ENCODE measurements at places on chromosomes 13 and 19. TPM values are rescaled to one million over a fixed set of nuclear protein-coding genes. Genes with fewer than 3 reads are reported as not detected.

The ELANE gene
- not detected for total RNA-seq

The MYO1F gene
- total RNA-seq, result 254 TPM

The GSX1 gene
- not detected for total RNA-seq

GRCh38 chr13:43232873-43233265 lies 209.5 kb downstream of the DNAJC15 start:
- DNase-seq, result no peak

DNA sequence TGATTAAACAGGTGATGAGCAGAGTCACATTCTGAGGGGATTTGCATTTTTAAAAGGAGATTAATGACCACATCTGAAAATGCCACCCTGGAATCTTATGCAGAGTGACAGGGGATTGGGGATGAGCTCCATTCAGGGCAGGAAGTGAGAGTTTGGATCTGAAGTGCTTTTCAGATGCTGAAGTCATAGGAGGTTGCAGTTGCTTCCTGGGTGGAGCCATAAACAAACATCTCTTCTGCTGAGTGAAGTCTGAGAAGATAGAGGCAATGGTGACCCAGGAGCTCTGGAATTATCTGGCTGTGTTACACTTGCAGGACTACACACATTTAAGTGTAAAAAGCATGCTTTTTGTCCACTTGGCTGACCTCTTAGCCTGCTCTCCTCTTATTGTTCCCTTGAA lies 51.4 kb upstream of the PSG8 start:
- no peak for DNase-seq

GRCh38 chr13:49343255-49343654 lies 95.5 kb downstream of the CDADC1 start:
- DNase-seq, result no peak

- no peak for DNase-seq
Observed at GRCh38 chr13:79490326-79490725, 9.4 kb downstream of the NDFIP2 start.

DNA sequence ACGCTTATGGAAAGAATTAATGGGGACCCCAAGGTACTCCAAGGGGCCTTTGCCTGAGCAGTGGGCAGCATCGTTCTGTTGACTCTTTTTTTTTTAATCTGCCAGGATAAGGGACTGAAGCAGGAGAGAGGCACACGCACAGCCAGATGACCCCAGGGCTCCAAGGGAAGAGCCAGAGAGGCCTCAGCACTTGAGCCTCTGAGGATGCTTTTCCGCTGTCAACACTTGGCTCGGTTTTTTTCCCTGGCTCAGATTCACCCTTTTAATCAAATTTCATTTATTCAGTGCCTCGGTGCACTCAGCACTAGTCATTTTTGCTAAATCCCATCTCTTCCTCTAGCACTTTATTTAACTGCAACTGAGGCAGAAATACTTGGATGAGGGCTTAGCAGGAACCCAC lies 226.3 kb downstream of the FGF9 start:
- DNase-seq, result no peak

DNA sequence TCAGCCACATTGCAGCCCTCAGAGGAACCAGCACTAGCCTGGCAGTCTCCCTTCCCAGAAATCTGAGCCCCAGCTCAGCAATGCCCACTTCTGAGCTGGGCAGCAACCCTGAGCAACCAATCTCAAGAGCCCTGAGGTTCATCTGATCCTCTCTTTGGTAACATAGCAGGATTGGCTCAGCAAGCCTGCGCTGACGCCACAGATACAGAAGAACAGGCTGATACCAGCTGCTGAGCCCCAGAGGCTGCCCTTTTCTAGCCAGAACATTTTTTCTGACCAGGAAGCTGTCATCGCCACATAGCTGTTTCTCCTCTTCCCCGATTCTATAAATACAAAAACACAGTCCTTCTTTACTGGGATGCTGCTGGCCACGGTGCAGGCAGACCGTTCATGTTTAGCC lies 59.8 kb downstream of the TRPM4 start:
- no peak for DNase-seq

GRCh38 chr13:52775511-52775910 lies 35.9 kb upstream of the CNMD start:
- DNase-seq, result no peak

- DNase-seq, result no peak
Observed at GRCh38 chr13:107210723-107211030, 642.7 kb upstream of the ARGLU1 start.

DNA sequence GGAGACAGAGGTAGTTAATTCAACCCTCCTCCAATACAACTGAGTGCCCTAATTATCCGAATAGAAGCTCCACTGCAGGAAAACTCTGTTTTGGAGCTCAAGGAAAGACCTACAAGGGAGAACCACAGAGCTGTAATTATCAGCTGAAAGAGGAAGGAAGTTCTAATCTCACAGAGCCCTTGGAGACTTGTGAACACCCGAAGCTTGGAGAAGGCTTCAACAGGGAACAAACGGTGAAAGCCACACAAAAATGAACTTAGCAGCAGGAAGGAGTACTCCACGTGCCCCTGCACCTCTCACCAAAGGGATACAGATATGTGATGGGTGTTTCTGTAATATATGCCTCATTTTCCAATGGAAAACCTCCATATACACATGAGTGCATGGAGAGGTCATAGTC lies 61.1 kb downstream of the IRS2 start:
- DNase-seq, result no peak

DNA sequence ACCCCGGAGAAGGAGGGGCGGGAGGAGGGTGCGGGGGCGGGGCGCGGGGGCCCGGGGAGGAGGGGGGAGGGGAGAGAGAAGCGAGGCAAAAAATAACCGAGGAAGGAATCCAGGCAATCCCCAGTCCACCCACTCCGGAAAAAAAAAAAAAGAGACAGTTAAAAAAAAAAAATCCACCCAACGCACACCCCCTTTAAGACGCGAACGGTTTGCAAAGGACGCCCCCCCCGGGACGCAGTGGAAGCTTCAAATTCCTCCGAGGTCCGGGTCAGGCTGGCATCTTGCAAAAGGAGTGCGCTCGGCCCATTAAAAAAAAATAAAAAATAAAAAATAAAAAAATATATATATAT lies at the start of gene CACNA1A:
Gene CACNA1A, minus strand, starts transcription at position 9 of the 350 bp plus-strand sequence. CDS start 255 bp downstream, outside the sequence.
- no peak for DNase-seq

DNA sequence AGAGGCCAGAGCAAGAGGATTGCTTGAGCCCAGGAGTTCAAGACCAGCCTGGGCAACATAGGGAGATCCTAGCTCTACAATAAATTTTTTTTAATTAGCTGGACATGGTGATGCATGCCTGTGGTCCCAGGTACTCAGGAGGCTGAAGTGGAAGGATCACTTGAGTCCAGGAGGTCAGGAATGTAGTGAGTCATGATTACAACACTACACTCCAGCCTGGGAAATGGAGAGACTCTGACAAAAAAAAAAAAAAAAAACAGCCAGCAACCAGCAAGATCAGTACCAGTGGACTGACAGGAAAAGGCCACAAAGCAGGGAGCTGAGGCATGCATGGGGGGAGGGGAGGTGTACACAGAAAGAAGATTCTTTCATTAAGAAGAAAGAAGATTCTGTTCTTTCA lies 52.7 kb upstream of the RFXAP start:
- no peak for DNase-seq

Data from activated CD8-positive, alpha-beta T cell treated with anti-CD3 and anti-CD28 coated beads, Interleukin-2, amount 10 ng/mL, durations not matched to agents 7 days and 5 days (primary cell).